RWPE2 (cell line): ENCODE measurements at places on chromosomes 12 and 14.

- DNase-seq, result peak; percentile 82
Observed at GRCh38 chr14:98579140-98579539, 692.9 kb downstream of the BCL11B start.

DNA sequence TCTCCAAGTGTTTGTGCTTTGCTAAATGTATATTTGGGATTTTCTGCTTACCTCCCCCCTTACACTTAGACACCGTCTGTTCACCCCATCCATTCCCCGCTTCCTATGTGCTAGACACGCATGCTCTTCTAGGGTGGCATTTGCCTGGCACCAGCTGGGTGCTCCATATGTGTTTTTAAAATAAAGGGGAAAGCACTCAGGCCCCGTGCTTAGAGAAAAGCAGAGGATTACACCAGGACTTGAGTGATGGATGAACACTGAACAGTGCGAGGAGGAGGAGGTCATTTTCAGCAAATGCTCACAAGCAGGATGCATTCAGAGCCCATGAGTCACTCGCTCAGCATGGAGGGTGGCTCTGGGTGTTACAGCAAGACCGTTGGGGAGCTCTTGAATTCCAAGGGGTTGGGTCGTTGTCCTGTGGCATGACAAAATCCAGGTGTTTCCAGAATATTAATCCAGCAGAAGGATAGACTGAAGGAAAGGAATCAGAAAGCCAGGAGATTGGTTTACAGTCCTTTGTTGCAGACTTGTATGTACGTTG lies 2.9 kb upstream of the BDKRB1 start:
- DNase-seq, result peak; percentile 90

DNA sequence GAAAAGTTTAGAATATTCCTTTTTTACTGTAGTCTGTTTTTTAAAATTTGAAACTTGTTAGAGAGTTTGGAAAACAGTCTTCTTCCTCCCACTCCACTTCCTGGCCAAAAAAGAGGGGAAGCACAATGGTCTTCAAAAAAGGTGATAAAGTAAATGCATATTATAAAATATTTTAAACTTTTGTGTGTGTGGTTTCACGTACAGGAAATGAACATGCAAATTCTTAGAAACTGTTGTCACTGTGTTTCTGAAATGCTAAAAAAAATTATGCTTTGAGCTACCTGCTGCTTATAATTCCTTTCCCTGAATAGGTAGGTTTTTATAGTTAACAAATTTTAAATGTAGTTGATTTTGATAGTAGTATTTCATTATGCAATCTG lies 2.9 kb downstream of the FGFR1OP2 start:
- no peak for DNase-seq

- DNase-seq, result no peak
Observed at GRCh38 chr14:99041141-99041819, 230.7 kb downstream of the BCL11B start.

GRCh38 chr12:26878661-26879119 lies 45.7 kb upstream of the ITPR2 start:
- no peak for DNase-seq

- DNase-seq, result no peak
Observed at GRCh38 chr14:69994002-69994401, 114.8 kb downstream of the SMOC1 start.

DNA sequence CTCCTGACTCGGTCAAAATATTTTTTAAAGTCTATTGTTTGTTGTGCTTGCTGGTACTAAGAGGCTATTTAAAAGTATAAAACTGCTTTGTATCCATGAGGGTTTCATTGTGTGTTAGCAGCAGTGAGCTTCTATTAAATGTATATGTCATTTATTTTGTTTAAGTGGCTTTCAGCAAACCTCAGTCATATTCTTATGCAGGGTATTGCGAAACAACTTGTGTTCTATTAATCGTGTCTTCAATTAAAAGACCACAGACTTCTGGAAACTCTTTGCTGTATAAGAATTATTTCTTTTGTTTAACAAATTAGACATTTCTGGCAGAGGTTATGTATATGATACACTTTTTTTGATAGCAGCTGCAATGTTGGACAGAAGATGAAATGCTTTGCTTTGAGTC lies 6.5 kb downstream of the IAPP start:
- DNase-seq, result no peak

DNA sequence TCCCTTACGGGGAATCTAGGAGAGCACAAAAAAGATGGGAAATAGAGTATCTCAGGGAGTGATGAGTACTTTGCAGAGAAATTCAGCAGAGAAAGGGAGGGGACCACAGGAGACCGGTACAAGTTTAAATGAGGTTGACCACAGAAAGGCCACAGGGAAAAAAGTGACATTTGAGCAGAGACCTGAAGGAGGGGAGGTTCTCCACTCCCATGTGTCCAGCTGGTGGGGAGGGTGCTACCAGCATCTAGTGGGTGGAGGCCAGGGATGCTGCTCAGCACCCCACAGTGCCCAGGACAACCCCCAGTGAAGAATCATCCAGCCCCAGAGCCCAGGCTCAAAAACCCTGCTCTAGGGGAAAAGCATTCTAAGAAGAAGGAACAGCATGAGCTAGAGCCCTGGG lies 34.6 kb downstream of the TESC start:
- DNase-seq, result no peak

- no peak for DNase-seq
Observed at GRCh38 chr14:41167040-41167439, 439.6 kb upstream of the LRFN5 start.

DNA sequence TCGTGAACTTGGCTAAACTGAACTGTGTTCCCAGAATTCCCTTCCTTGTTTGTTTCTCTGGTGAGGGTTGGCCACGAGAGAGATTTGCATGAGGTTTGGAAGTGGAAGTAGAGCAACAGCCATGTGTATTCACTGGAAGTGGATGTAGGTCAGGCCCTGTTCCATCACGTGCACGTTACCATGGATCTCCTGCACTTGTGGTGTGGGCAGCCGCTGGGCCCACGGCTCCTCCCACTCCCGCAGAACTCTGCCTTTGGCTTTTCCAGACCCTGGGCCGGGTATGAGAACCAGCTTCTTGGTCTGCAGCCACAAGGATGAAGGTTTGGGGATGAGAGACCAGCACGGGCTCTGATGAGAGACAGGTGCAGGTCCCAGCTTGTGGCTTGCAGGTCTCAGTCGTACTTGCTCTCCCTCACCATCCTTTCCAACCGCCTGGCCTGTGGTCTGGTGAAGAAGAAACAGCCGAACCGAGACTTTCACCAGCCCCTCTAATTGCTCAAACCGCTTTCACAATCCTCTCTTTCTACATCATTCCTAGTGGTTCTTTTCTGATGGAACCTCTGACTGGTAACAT lies 94.9 kb downstream of the DUSP16 start:
- DNase-seq, result no peak

GRCh38 chr12:90940872-90941499 lies 14.0 kb downstream of the CCER1 start:
- DNase-seq, result no peak
